ENCODE measurements at places on chromosomes 16 and 17.

- no peak for DNase-seq
Observed at GRCh38 chr17:27363326-27363725, 69.4 kb downstream of the WSB1 start.

- DNase-seq, result no peak
Observed at GRCh38 chr17:17970699-17971430, 1.3 kb downstream of the TOM1L2 start.

GRCh38 chr16:86584726-86585721 is 6.7 kb downstream of the FOXL1 start:
- no peak for DNase-seq

GRCh38 chr16:87881324-87882200 is 12.3 kb upstream of the SLC7A5 start:
- no peak for DNase-seq

DNA sequence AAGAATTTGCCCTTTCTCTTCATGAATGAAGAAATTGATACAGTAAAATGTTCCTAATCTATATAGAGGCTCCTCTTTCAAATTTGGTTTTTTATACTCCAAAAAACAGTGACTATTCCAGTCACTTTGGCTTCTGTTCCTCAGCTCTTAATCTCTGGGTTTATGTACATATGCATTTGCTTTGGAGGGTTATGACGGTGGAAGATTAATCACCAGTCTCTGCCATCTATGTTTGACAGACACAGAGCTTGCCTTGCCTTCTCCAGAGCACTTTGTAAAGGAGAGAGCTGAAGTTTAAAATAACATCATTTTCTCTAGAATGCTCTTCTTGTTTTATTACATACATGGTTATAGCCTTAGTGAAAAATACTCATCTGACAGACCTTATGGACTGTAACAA is 99.3 kb downstream of the NLK start:
- DNase-seq, result no peak

DNA sequence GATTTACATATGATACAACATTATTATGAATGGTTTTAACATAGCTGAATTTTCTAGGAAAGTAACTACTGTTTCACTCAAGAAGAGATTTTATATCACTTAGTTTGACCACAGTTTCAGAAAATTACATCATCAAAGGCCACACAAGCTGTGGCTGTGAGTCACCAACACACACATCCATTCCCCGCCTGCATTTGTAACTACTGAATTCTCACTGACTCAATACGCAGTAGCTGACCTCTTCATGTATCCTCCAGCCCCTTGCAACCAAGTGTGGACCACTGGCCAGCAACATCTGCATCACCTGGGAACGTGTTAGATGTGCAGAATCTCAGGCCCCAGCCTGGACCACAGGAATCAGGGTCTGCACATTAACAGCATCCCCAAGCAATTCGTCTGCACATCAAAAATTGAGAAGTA is 197.6 kb downstream of the XYLT1 start:
- no peak for DNase-seq

DNA sequence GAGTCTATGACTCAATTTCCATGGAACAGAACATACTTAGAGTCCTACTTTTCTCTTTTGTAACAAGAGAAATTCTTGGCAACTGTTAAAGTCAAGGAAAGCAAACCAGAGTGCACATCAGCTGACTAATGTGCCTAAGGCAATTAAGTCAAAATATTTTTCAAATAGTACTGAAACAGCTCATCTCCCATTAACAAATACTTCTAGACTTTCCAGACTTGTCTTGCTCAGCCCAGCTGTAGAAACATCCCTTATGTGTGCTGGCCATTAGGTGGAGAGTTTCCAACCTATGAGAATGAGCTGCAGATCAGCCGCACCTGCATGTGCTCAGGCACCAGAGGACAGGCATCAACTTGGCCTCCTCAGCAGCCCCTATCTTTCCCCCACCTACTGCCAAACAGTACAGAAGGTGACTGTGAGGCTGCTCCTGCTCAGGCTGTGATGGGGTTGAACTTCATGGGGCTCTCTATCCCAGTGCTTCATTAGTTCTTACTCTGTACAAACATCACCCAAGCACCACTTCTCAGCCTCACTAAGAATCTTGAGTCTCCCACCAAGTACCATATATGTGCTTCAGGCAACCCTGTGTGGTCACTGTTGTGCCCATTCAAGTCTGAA is 32.2 kb downstream of the TEX2 start:
- no peak for DNase-seq

- no peak for DNase-seq
Observed at GRCh38 chr16:26765087-26765486, 301.6 kb upstream of the C16orf82 start.

Data from T-helper 17 cell (primary cell).